ENCODE measurements at places on chromosomes 6 and 20. TPM values are rescaled to one million over a fixed set of nuclear protein-coding genes. Genes with fewer than 3 reads are reported as not detected.
A peak's percentile ranks its signal among the peaks of the same experiment; 100 is the strongest.

DNAAF9 gene
- total RNA-seq = 20.4 TPM

TTLL9 gene
- 1.1 TPM for total RNA-seq

ZKSCAN3 gene
- total RNA-seq = 5.4 TPM

CHRNA4 gene
- not detected for total RNA-seq

CST5 gene
- total RNA-seq = not detected

SIRPB2 gene
- 8.2 TPM for total RNA-seq

CDSN gene
- not detected for total RNA-seq

ZBTB46 gene
- 3.4 TPM for total RNA-seq

CAP2 gene
- 53.6 TPM for total RNA-seq

AIG1 gene
- total RNA-seq = 30.7 TPM

TMEM74B gene
- not detected for total RNA-seq

DNA sequence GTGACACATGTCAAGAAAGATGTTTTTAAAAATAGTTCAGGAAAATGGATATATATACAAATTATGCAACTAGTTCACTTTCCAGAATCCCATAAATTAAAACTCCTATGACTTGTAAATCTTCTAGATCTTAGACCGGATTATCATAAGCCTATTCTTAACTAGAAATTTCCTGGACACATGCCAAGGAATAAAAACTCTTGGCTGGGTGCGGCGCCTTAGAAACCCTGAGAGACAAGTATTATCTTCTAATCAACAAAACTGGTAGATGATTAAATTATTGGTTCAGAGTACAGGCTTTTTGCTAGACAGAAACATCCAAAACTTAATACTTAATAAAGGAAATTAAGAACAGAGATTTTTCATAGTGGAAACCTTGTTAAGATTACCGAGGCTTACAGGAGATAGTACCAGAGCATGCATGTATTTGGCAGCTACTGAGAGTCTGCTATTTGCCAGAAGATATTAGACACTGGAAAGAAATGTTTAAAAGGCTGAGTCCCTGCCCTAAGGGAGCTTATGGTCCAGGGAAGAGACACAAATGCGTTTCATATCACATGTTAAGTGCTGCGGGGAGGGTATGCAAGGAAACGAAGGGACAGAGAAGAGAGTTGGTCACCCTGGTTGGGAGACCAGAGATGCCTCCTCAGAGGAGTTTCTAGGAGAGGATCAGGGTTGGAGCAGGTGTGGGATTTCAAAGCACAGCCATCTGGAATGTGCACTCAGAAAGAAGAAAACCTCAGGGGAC is 46.5 kb upstream of the IFNGR1 start:
- no peak for DNase-seq

GRCh38 chr6:35833536-35833935 is 28.4 kb downstream of the LHFPL5 start:
- no peak for DNase-seq

DNA sequence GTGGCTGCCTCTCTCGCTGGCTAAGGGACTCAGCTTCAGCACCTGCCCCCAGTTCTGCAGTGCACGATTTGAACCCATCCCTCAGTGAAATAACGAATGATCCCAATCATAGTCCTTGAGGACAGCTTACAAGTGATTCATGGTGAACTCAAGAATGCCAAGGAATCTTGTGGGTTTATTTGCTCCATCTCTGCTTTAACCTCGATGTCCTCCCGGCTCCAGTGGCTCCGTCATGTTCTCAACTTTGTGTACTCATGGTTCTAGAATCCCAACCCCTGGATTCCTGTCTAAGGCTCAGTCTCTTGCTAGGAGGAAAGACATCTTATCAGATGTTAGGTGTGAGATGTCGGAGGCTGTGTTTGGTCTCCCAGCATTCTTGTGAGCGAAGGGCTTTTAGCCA is 29.0 kb upstream of the GTSF1L start:
- DNase-seq = no peak

GRCh38 chr20:17783671-17784070 is 83.9 kb downstream of the BANF2 start:
- DNase-seq = no peak

DNA sequence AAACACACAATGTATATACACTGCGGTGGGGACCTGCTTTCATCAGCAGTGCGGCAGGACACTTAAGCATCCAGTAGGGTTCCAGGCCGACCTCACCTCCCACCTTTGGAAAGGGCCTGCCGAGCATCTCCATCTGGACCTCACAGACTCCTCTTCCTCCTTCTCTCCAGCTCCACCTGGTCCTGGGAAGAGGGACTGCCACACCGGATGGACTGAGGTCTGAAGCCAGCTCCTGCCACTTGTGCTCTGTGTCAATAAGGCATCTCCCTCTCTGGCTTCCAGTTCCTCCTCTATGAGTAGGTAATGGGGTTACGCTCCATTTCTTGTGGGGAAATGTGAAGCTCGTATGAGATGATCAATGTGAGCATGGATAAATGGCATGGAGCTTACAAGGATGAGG is 19.1 kb upstream of the NNAT start:
- DNase-seq = peak; percentile 56

DNA sequence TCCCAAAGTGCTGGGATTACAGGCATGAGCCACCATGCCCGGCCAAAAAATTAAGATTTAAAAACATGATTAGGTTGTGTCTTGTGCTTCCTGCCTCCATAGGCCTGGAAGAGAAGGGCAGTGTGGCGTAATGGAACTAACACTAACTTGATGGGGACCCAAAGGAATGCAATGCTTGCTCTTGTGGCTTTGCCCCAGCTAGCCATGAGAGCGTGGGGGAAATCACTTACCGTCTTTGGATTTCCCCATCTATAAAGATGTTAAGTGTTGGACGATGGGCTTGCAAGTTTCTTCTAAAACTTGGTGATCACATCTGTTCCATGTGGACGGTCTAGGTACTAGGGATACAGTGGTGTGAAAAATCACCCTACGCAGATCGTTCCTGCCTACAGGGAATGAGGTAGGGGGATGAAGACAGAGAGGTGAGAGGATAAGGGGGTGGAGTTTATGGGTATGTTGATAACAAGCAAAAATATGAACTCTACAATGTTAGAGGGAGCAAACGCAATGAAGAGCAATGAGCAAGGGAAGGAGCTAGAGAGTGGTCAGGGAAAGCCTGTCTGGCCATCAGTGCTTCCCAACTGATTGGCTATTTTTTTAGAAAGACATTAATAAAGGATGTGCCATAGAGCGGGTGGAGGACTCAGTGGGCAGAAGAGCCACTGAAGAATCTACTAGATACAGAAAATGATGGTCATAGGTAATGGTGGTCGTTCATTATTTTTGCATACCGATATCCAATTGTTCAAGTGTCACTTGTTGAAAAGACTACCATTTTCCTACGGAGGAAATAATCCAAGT is 165.2 kb downstream of the BCAS1 start:
- no peak for DNase-seq

GRCh38 chr6:100171533-100172321 is 177.7 kb upstream of the MCHR2 start:
- DNase-seq = no peak

DNA sequence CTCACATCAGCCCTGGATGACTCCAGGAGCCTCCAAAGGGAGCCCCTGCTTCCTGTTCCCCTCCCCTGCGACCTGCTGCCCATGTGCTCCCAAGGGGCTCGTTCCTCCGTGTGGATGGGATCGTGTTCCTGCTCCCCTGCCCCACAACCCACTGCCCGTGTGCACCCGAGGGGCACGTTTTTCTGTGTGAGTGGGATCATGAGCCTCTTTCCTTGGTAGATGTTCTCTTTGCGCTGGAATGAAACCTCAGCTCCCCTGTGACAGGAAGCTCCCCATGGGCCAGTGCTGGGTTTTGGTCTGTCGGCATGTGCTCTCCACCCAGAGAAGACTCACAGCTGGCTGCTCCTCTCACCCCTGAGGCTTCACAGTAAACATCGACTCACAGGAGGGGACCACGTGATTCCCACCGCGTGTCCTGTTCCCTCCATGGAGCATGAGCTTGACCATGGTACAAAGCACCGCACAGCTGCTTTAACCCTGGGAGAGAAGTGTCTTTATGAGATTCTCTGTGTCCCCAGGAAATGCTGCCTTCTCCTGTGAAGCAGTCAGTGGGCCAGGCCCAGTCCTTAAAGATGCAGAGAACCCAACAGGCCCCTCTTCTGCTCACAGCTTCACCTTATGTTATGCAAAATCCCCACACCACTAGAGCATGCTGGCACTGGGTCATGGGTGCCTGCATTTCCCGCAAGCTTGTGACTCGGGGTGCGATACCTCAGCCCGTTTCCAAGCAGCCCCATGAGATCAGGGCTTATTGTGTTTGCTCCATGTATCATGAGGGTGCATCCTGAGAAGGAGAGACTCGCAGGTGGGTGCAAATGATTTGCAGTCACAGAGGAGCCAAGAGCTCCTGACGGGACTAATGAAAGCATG is 215.1 kb downstream of the ERMARD start:
- DNase-seq = peak; percentile 58

DNA sequence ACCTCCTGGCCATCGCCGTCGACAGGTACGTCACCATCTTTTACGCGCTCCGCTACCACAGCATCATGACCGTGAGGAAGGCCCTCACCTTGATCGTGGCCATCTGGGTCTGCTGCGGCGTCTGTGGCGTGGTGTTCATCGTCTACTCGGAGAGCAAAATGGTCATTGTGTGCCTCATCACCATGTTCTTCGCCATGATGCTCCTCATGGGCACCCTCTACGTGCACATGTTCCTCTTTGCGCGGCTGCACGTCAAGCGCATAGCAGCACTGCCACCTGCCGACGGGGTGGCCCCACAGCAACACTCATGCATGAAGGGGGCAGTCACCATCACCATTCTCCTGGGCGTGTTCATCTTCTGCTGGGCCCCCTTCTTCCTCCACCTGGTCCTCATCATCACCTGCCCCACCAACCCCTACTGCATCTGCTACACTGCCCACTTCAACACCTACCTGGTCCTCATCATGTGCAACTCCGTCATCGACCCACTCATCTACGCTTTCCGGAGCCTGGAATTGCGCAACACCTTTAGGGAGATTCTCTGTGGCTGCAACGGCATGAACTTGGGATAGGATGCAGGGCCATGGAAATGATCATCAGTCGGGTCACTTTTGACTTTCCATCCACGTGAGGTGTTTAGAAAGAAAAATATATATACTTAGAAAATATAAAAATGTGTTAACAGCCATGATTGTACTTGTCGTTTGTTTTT is 868 bp downstream of the MC3R start:
- DNase-seq = no peak

GRCh38 chr6:157991067-157991432 is 9.4 kb downstream of the SYNJ2 start:
- DNase-seq = no peak

GRCh38 chr6:30357678-30358540 is 13.0 kb downstream of the RPP21 start:
- DNase-seq = peak; percentile 89

DNA sequence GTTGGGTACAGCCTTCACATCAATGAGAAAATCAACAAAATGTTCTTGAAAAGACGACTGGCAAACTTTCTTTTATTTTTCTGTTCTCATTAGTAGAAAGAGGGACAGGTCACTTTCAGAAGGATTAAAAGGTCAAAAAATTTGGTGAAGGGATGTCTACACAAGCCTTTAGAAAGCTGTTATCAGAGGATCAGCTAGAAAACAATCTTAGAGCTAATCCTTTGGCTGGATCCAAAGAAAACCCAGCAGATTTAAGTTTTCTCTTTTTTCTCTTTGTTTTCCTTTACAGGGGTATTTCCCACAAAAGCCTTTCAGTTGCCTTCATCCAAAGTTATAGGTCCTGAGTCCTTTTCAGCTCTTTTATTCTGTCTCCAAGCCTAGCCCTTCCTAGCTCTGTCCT is 57.3 kb upstream of the EDN1 start:
- DNase-seq = no peak

DNA sequence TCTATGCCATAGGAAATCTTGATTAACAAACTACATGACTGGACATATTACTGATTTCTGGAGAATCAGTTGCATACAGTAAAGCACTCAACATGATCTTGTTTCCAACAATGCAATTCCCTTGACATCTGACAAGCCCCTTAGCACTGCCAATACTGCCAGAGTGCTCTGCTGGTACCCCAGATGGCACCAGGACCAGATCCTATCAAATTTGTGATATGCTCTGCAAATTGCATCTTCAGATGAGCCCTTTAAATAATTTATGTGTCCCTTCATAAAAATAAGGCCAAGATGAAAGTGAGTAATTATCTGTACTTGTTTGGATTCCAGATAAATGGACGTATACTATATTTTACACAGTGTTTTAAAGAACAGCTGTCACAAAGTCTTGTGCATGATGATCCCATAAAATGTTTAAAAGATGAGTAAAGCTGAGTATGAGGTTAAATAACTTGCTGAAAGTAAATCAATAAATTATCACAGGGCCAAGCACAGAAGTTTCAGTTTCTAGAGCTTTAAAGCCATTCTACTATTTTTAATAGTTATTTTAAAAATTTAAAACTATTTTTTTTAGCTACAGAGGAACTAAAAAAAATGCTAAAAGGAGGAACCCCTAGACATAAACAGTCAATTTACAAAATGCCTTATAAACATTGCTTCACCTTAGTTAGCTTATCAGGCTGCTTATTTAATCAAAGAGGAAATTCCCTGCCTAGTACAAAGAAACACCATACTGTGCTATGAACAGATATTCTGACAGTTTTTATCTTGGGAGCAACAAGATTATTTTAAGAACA is 42.1 kb downstream of the NUDT3 start:
- no peak for DNase-seq

DNA sequence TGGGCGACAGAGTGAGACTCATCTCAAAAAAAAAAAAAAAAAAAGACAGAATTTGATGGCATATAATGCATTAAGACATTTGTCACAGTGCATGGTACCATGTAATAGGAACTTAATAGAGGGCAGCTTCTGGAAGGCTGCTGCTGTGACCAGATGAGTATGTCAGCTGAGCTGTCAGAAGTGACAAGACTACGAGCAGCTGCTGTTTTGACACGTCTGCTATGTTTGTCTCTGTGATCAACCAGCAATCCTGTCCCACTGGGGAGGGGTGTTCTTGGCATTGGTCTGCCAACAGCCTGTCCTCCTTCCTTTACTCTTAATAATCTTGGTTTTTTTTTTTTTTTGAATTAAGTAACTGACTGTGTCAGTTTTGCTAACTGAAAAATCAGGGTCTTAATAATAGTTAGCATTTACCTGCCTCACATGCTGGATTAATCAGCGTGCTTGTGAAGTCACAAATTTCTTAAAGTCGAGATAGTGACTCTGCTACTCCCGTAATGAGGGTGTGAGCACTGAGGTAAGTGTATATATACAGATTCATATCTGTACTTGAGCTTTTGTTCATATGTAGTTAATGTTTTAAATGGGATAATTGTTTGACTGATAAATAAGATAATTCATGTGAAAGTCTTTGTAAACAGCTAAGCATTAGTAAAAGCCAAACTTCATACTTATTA is 152.4 kb downstream of the BMP2 start:
- DNase-seq = no peak

DNA sequence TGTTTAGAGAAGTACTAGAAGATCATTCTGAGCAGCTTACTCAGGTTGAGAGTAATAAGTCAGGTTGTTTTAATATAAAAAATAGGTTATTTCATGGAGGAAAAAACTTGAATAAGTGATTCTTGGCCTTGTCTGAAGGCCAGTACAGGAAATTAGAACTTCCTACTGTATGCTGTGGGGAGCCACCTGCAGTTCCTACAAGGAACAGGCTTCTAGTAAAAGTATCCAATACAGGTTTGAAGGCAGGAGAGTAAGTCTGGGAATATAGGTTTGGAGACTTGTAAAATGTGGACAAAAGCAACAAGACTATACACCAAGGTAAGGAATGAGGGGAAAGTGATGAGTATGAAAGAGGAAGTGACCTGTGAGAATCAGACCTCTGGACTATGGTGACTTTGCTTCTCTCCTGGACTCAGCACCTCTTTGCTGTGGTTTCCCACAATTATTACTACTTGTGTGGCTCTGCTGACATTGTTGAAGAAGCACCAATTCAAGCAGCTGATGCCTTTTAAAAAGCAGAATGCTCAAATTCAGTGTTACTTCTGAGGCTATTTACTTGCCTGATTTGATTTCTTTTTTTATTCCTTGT is 278.6 kb downstream of the TBC1D7 start:
- DNase-seq = no peak
